ENCODE measurements at places on chromosomes 4 and X.
A peak's percentile ranks its signal among the peaks of the same experiment; 100 is the strongest.

GRCh38 chr4:174663216-174663615 is 140.9 kb upstream of the HPGD start:
- no peaks in the 10 kb centered on the region for H3K4me1 ChIP-seq
- peaks cover 3% of the 10 kb centered on the region for H3K27me3 ChIP-seq
- no peak for DNase-seq
- H3K27ac ChIP-seq: no peak overlapping the region
- no peaks in the 10 kb centered on the region for H3K36me3 ChIP-seq

GRCh38 chrX:120251471-120252011 is 929 bp downstream of the ZBTB33 start:
- H3K36me3 ChIP-seq: peaks cover 22% of the 10 kb centered on the region
- peak overlapping the region; percentile 96 for H3K27ac ChIP-seq
- peaks cover 12% of the 10 kb centered on the region for H3K4me1 ChIP-seq
- peak; percentile 19 for DNase-seq
- H3K4me3 ChIP-seq: peak overlapping the region; percentile 96
- H3K27me3 ChIP-seq: peaks cover 29% of the 10 kb centered on the region

DNA sequence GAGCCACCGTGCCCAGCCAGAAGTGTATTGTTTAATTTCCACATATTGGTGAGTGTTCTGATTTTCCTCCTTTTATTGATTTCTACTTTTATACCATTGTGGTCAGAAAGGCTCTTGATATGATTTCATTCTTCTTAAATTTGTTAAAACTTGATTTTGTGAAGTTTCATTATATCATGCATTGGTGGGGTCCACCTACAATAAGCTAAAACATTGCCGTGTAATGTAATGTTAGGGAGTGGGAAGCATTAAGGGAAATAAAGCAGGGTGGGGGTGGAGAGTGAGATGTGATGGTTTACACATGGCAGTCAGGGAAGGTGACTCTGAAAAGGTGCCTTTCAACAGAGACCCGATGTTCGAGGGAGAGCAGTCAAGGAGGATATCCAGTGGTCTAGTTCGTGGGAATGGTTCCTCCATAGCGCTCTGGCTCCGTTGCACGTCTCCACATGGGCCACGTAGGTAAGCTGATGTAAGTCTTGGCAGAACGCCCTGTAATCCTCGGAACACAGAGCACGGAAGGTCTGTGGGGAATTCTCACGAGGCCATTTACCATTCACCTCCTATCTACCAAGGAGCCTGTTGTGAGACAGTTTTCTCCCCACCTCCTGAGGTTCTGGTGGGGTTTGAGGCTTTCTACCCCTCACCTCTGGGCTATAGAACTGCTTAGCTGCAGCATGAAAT is 7.7 kb upstream of the WDR13 start:
- DNase-seq: no peak
- H3K4me3 ChIP-seq: no peak overlapping the region
- H3K27ac ChIP-seq: no peak overlapping the region
- H3K4me1 ChIP-seq: no peaks in the 10 kb centered on the region
- H3K27me3 ChIP-seq: peaks cover 27% of the 10 kb centered on the region

DNA sequence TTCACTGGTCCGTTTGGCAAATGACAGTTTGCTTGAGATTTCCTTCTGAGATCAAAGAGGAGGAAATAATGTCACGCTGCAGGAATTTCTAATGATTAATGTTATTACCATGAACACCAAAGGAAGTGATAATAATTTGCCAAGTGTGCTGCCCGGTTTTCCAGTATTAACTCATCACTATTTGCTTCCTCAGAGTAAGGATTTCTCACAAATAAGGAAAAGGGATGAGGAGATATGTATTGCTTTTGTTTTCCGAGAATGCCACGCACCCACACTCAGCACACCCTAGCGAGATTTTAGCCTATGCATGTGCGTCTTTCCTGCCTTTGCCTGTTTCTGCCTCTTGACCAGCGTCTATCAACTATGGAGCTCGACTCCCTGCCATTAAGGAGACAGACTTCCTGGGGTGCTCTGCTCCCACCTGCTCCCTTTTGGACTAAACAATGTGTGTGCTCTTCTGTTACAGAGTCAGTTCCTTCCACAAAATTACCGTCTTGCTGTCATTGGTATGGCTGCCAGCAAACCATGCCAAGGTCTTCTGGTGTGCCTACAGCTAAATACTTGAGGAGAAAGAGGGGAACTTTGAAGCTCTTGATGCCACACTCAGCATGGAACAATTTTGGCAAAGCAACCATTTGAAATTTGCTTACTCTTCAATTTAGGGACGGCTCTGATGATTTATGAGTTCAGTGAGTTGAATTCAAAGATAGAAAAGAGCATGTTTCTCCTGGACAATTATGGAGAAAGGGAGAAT is 393.1 kb upstream of the ZFP42 start:
- no peaks in the 10 kb centered on the region for H3K36me3 ChIP-seq
- peaks cover 3% of the 10 kb centered on the region for H3K27me3 ChIP-seq
- no peak overlapping the region for H3K4me3 ChIP-seq

All from nephron progenitor cell (in vitro differentiated cells).